ENCODE measurements at places on chromosomes 12 and 14. TPM values are rescaled to one million over a fixed set of nuclear protein-coding genes. Genes with fewer than 3 reads are reported as not detected.

DNA sequence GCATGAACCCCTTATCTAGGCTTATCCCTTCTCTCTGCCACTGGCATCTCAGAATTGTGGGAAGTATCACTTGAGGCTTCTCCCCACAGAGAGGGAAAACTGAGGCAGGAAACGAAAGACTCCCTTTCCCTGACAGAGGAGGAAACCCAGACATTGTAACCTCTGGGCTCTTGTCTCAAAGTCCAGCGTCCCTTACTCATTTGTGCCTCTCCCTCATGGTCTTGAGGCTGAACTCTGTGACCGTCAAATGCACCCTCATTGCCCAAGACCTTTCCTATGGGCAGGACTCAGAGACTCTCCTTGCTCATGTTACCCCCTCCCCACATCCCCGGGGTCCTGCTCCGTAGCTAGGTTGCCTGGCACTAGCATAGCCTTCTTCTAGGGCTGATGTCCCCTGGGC, 3.8 kb downstream of the CACNB3 start:
- DNase-seq: no peak

DNA sequence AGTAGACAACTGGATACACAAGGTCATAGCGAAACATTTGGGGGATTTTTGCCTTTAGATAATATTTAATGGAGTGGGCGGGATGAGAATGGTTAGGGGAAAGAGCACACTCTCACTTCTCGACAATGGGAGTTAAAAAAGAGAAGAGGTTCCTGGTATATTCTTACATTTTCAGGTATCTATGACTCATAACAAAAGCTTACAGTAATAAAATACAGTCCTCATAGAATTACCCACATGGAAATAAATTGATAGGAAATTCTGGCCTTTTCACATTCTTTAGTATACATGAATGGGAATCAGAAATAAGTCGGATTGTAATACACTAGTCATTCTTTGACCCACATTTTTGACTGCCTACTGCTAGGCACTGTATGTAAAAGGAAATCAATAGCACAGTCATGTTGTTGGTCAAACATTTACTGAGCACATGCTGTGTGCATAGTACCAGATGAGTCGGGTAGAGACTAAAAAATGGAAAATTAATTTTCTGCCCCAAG, 8.2 kb upstream of the CRADD start:
- no peak for DNase-seq

- no peak for DNase-seq
These were observed 40.1 kb upstream of the VPS33A start for GRCh38 chr12:122306407-122306806.

- no peak for DNase-seq
These were observed 19.0 kb downstream of the RIN3 start for GRCh38 chr14:92532490-92533163.

DNA sequence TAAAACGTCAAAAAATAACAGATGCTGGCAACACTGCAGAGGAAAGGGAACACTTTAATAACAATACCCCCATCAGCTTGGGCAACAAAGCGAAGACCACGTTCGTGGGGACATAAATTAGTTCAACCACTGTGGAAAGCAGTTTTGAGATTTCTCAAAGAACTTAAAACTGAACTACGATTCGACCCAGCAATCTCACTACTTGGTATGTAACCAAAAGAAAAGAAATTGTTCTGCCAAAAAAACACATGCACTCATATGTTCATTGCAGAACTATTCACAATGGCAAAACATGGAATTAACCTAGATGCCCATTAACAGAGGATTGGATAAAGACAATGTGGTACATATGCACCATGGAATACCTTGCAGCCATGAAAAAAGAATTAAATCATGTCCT, 81.2 kb upstream of the RAP1B start:
- DNase-seq: no peak

DNA sequence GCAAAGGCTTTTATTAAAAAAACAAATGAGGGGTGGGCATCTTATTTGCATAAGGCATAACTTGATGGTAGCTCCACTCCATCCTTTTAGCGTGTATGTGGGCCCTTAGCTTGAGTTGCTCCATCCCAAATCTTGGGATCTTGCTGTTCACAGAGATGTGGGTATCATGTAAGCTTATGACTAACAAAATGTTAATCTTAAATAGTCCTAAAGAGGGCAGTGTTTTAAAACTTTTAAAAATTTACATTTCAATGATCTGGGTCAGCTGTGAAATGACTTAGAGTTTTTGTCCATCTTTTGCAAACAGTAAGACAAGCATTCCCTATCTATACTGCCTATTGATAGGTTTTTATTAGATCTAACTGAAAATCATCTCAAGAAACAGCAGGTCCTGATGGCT, 86.0 kb downstream of the SLCO1A2 start:
- no peak for DNase-seq

GRCh38 chr14:34372786-34373185, 89.3 kb downstream of the SPTSSA start:
- no peak for DNase-seq

The GALNT16 gene
- 0.21 TPM for total RNA-seq

DNA sequence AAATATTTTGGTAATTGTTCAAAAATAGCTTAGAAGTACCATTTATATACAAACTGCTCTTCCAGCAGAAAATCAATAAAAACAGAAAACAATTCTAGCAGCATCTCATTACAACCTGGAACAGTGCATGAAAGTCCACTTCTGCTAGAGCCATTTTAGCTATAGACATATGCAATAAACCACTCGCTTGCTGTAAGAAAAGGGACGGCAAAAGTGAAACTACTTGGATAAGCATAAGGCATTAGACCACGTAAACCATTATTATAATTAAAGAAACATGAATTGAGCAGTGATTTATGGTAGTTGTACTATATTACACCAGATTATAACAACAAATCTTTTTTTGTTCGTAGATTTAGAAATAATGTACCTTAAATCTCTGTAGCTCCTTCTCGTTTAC, 48.7 kb downstream of the LRIG3 start:
- DNase-seq: no peak

The ETFRF1 gene
- total RNA-seq: 22.5 TPM

The RNASE2 gene
- total RNA-seq: not detected

DNA sequence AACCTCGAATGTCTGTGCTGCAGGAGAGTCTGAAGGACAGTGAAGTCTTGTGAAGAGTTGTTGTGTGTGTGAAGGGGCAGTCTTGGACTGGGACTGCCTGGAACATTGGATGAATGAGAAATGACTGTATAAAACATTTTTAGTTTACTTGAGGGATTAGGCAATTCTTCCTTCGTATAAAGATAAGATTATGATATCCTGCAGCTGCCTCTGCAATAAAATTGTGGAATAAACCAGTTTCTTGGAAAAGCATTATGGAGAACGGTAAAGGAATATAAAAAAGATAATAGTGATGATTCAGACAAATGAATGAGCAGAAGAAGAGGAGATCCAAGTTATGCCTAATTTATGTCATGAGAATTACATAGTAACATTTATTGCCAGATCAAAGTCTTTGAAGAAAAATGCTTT, 30.9 kb upstream of the LUM start:
- DNase-seq: no peak

GRCh38 chr12:116684891-116685290, 53.0 kb downstream of the SPRING1 start:
- no peak for DNase-seq

DNA sequence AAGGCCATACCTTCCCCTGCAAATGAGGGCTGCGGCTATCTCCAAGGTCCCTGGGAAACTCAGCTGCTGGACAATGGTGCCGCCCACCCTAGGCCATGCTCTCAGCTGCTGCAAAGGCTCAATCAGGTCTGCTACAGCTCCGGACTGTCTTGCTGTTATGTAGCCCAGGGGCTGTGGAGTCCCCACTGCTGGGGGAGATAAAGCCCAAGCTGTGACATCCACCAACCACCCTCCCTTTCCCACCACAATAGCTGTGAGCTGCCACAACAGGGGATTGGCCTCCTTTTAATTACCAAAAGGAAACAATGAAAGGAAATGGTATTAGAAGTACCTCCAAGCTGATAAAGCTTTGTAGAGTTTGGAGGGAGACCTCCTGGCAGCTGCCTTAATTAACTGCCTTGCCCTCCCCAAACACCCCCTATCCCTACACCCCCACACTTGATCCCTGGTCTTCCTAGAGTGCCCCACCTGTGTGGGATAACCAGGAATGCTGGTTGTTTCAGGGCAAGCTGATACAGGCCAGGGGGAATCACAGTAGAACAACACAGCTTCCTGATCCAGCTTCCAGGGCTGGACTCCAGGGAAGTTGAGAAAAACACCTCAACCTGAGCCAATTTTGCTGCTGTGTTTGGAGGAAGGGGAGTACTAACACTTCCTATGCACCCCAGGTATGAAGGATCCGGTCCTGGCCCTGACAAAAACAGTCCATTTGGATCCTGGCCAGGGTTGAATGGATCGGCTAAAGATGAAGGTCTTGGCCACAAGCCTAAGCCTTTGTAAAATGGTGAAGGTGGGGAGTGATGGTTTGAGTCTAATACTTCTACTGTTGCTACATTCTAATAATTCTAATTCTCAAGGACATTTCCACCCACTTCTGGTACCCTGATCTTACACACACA, at the start of gene VWF:
Gene VWF (minus strand): TSS at position 260 of the 899 bp plus-strand sequence. CDS start 1,474 bp downstream, outside the sequence.
- DNase-seq: no peak

DNA sequence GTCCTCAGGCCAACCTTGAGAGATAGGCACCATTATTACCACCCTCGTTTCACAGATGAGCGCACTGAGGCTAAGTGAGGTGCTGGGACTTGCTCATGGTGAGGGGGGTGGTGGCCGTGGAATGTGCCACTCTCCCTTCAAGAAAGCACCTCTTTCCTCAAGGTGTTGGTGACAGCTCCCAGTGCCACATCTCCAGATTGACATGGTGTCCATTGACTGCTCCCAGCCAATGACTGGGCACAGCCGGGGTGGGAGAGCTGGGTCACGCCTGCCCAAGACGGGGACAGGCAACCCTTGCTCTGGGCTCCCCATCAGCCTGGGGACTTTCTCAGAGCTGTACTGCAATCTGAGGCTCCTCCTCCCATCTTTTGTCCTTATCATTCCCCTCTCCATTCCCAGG, 21.0 kb upstream of the MYL2 start:
- DNase-seq: no peak

- no peak for DNase-seq
These were observed 311.9 kb downstream of the DAD1 start for GRCh38 chr14:22276913-22277816.

- no peak for DNase-seq
These were observed 385.9 kb downstream of the EGLN3 start for GRCh38 chr14:33564774-33565630.

The BAG5 gene
- 29.3 TPM for total RNA-seq

GRCh38 chr12:97061171-97061570, 154.1 kb downstream of the NEDD1 start:
- no peak for DNase-seq

DNA sequence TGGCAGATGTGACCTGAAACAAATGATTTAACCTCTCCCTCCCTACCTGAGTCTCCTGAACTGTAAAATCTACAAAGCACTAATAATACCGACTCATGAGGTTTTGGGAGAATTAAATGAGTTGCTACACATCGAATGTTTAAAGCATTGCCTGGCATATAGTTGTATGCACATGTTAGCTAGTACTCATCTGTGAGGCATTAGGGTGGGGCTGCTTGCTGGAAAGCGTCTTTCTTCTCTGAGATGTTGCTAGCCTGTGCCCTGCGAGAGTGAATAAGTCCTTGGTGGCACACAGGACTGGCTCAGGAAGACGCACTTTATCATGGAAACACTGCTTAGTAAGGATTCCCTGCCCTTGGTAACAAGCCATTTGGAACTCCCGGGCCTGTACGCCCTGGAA, 6.1 kb downstream of the RAPGEF3 start:
- no peak for DNase-seq

The RPS6KL1 gene
- total RNA-seq: 4.6 TPM

The CIPC gene
- total RNA-seq: 6.4 TPM

The TAS2R50 gene
- total RNA-seq: 0.90 TPM

The UNC79 gene
- total RNA-seq: 0.05 TPM

The LRP1-AS gene
- total RNA-seq: not detected

The FANCM gene
- total RNA-seq: 12.4 TPM

DNA sequence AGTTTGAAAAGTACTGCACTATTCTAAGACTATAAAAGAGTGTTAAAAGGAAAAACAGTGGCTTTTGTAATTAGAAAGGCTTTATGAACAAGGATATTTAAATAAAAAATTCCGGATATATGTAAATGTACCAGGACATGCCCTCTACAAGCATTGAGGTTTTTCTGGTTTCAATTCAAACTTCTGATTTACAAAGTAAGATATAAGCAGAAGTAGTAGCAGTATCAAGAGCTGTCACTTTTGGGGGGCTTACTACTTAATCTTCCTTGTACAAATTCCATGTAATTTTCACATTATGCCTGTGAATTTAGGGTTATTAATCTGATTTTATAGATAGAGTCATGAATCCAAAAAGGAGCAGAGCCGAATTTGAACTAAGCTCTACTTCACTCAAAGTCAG, 170.3 kb upstream of the ATP2B1 start:
- no peak for DNase-seq

The CYP46A1 gene
- 0.09 TPM for total RNA-seq

DNA sequence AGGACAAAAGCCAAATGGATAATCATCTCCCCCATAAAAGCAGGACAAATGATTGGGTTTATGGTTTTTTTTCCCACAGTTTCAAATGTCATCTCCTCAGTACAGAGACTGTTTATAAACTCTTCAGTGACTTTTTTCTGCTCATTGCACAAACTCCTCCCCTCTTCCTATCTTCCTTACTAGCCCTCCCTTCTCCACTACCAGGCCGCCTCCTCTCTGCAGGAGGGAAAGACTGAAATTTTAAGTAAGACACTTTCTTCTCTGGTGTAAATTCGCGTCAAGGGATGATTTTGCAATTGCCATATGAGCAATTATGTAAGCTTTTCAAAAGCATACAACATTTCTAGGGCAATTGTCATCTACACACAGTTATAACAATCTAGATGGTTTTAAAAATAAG, 37.0 kb downstream of the BTG1 start:
- DNase-seq: no peak

GRCh38 chr12:65682112-65682511, 142.2 kb upstream of the HMGA2 start:
- DNase-seq: no peak

DNA sequence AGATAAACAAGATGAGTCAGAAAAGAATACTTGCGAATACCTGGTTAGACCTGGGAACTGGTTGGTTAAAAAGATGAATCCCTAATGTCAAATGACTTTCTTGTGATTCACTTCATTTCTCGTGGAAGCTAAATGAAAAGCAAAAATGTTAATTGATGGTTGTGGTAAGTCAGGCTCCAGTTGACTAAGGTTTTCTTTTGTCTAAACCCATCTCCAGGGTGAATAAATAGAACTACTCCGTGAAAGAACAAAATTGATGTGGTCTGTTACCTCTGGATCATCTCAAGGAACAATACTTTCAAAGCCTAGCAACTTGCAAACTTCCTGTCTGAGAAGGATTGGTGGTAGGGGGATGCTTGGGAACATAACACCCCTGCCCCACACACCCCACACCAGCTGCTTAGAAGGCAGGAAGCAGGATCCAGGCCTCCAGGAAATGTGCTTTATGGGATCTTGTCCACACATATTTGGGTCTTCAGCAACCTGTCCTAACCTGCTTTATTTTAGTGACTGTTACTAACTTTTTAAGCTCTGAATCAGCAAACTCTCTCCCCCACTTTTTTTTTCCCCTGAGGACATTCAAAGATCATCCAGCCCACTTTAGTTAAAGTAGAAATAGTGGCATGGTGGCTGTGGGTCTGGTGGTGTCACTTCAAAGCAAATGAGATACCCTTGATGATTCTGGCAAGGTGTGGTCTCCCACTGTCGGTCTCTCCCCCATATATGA, 60.4 kb upstream of the PTHLH start:
- DNase-seq: no peak

Data from activated T-cell treated with anti-CD3 and anti-CD28 coated beads, Interleukin-2, amount 50 U/mL, for 72 hours (primary cell).